Type B pancreatic cell (in vitro differentiated cells): ENCODE measurements at places on chromosomes 7 and 10.

GRCh38 chr10:35005868-35006267 lies 84.3 kb downstream of the CUL2 start:
- no peak for DNase-seq

GRCh38 chr7:22980422-22980821 lies 33.5 kb downstream of the HYCC1 start:
- DNase-seq: no peak

DNA sequence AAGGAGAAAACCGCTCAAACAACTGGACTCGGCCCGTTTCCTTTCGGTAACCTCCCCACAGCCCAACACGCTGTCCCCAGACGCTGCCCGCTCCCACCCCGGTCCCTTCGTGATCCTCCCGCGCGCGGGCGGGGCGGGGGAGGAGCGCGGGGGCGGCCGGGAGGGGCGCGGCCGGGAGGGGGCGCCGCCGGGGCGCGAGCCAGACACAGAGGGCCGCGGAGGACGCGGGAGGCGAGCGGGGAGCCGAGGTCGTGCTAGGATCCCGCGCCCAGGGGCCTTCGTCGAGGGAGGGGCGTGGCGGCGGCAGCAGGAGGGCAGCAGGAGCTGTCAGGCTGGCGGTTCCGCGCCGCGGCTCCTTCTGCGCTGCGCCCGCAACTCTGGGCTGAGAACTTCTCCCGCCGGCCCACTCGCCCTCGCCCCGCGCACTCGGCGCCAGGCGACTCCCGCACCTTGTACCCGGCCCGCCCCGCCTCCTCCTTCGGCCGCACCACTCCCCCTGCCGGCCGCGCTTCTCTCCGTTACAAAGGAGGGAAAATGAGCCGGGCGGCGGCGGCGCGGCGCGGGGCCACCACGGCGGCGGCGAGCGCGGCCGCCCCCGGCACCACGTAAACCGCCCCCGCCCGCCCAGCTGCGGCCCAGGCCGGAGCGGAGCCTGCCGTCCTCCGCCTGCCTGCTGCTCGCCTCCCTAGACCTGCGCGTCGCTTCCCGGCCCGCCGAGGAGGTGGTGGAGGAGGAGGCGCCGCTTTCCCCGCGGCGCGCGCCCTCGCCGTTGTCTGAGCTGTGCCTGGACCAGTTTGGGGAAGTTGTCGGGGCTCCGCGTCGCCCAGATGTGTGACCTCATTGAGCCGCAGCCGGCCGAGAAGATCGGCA lies at the start of gene CDK14:
Gene CDK14 (plus strand): TSS at position 521 of the 870 bp plus-strand sequence. CDS start 307 bp downstream, at position 828.
- DNase-seq: peak; percentile 90

- no peak for DNase-seq
Measured at GRCh38 chr7:65938336-65938895, 43.6 kb downstream of the GUSB start.

DNA sequence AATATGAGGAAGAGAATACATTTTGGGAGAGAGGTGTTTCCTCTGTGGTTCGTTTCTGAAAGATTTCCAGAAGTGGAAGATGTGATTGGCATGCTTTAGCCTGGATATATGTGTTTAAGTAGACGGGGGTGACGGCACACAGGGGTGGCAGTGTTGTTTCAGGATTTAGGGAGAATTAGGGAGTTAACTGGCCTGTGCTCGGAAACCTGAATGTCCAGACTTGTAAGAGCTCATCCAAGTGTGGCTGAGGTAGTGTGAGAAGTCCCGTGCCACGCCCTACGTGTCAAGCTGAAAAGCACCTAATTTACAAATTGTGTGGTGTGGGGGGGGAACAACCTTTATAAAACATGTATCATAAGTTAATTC lies 1.1 kb downstream of the RALA start:
- no peak for DNase-seq

DNA sequence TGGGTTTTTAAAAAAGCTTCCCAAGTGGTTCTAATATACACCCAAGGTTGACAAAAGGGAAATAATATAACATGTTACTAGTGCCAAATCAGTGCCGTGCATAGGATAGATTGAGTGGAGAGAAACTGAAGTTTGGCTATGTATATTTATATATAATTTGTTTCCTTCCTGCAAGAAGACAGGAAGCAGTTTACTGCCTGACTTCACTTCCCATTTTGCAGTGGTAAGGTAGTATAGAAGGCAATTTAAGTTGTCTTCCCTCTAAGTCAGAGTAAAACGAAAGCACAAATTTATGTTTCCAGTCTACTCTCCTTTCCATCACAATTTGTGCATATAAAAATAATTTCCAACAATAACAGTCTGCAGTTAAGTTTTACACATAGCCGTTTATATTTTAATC lies 3.4 kb upstream of the HYCC1 start:
- no peak for DNase-seq

- DNase-seq: no peak
Measured at GRCh38 chr10:6310977-6311376, 108.2 kb downstream of the PFKFB3 start.
